T-cell (primary cell): ENCODE measurements at places on chromosomes 3 and 15.

DNA sequence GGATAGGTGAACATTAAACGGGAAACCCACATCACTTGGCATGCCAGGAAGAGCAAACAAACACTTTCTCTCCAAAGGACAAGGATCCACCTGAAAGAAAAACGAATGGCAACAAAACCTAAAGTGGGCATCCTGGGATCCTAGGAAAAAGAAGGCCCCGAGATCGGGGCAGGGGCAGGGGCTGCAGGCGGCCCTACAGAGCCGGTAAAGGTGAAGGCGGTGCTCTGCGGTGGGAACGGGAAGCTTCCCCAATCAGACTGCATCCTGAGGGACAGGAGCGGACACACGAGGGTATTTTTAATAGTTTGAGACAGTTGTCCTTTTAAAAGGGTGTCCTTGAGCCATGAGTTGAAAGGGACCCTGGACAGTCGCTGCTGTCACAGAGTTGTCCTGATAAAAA lies 24.9 kb upstream of the GABRA5 start:
- DNase-seq = no peak

DNA sequence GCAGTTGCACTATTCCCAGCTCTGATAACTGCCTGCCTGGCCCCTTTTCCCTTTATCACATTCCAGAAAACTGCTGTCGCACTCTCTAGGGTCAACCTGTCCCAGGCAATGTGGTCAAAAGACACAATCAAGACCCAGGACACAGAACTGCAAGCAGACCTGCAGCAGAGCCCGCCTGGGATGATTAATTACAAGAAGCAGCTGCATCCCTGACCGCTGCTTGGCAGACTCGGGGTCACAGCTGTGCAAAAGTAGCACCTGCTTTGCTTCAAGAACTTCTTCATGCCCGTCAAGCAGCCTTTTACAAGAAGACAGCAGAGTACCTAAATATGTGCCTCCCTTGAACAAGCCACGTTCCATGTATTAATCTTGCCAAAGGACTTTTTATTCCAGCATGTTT lies 120.0 kb upstream of the ST8SIA2 start:
- DNase-seq = no peak

DNA sequence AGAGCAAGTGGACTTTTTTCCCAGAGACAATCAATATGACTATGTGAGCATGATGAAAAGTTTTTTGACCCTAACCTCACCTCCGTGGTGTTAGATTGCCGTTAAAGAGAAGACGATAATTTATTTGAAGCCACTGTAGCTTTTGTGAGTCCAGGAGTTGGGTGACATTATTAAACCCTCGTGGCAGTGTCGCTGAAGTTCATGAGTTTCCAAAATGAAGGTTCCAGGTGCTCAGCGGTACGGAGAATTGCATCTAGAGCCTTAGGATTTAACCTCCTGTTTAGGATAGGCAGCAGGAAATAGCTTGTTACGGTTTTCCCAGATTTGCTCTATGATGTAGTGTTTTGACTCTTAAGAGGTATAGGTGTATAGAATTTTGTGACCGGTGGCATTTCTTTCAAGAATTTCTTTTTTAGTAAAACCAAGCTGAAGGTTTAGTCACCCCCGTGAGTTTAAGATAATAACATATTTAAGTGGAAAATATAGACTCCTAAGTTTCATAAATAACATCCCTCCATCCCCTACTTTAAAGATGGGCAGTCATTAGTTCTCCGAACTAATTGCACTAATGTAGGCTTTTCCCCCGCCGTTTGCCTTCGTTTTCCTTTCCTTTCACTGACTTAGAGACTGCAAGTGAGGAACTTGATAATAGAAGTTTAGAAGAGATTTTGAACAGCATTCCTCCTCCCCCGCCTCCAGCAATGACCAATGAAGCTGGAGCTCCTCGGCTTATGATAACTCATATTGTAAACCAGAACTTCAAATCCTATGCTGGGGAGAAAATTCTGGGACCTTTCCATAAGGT lies 2.0 kb downstream of the SMC4 start:
- DNase-seq = no peak

DNA sequence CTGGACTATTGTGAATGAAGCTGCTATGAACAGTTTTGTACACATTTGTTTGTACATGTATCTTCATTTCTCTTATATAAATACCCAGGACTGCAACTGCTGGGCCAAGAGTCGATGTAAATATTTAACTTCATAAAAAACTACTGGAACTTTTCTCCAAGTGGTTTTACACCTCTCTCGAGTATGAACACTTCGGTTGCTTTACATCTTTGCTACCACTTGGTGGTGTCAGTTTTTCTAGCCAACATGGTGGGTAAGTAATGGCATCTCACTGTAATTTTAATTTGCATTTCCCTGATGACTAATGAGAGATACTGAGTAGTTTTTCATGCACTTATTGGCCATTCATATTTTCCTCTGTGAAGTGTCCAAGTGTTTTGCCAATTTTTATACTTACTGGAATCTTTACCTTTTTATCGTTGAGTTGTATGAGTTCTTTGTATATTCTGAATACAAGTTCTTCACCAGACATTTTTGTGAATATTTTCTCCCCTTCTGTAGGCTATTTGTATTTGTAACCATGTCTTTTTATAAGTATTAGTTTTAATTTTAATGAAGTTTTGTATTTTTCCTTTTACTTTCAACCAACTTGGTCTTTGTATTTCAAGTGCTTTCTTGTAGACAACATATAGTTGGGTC lies 44.4 kb downstream of the PCOLCE2 start:
- no peak for DNase-seq

DNA sequence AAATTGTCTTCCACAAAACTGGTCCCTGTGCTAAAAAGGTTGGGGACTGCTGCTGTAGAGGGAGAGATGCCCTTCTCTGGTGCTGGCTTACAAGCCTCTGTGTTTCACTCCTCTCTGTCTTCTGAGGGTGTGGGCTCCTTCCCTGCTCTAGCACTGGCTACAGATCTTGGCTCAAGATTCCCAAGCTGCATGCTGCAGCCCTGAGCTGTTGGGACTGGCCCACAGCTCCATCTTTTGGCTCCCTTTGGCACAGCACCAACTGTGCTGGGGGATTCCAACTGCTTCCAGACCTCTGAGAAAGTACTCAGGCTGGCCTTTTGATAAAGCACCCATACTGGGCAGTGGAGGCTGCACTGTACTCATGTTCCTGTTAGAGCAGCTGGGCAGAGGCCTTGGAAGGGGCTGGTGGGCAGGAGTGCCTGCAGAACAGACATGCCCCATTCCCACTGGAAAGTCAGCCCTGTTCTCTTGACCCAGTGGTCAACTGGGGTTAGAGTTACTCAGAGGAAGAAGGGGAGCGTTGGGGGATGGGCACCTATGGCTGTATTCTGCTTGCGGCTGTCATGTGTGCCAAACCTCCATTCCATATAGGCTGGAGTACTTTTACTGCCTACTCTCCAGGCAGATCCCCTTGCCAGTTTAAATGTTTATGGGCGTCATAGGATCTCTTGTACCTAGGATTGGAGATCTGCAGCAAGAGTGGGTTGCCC lies 55.7 kb downstream of the GALK2 start:
- DNase-seq = no peak

DNA sequence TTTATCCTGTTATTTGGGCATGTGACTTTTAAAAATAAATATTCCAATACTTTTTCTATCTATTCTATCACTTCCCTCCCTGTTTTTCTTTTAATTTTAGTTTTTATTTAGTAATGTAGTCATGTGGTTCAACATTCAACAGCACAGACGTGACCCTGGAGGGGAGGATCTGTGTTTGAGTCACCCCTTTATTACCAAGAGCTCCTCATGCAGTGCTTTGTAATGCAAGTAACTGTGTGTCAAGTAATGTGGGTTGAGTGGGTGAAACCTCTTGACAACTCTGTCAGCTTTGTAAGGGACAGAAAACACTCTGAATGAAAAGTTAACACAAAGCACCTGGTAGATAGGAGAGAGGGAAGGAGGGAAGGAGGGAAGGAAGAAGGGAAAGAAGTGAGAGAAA lies 89.7 kb upstream of the FGF12 start:
- no peak for DNase-seq

- no peak for DNase-seq
These were observed 928.3 kb downstream of the NSUN3 start for GRCh38 chr3:94990952-94991705.

DNA sequence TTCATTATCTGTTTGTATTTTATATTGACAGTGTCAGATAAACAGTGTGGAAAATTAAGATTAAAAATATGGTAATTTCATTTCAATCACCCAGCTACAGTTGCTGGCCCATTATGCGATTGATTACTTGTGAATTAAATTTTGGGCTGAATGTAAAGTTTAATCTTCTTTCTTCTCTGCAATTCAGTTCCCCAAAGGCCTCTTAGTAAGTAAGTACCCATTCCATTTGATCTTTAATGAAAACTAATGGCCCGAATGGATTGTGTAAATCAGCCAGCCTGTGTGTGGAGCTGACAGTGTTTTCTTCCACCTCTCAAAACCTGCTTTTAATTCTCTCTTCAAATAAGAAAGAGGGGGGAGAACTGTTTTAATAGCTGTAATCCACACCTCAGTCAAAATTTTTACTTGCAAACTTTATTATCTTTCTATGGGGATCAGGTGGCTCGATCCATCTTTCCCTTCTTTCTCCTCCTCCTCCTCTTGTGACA lies 307.1 kb downstream of the IL20RB start:
- no peak for DNase-seq
